ENCODE measurements at places on chromosomes 3 and 15.
A peak's percentile ranks its signal among the peaks of the same experiment; 100 is the strongest.

- DNase-seq = no peak
These were observed 4.2 kb downstream of the RAP2B start for GRCh38 chr3:153166206-153166605.

- no peak for DNase-seq
These were observed 55.4 kb downstream of the BFSP2 start for GRCh38 chr3:133455281-133455680.

GRCh38 chr3:181851063-181851462, 139.3 kb downstream of the SOX2 start:
- no peak for DNase-seq

GRCh38 chr15:67746450-67746849, 78.9 kb upstream of the SKOR1 start:
- DNase-seq = no peak

DNA sequence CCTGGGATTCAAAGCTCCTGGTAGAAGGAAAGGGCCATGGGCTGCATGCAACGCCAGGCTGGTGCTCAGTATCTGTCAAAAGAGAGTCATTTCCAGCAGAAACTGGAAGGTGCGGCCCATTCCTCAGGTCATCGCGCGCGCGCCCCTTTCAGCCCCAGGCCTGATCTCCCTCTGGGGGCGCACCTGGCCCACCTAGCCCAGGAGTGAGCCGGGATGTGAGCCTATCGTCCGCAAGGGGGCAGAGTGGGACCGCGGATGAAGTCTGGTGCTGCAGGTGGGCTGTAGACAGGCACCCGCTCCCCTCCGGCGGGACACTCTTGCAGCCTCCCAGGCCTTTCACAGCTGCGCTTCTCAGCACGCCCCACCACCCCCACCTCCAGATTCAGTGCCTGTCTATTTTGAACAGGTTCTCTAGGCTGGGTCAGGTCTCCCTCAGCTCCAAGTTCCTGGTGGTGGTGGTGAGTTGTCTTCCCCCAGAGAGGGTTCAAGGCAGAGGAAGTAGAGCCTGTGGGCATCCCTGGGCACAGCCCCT, 5.8 kb upstream of the RPL29 start:
- peak; percentile 56 for DNase-seq

- DNase-seq = no peak
These were observed 22.2 kb upstream of the GOLIM4 start for GRCh38 chr3:168117853-168118313.

GRCh38 chr15:90305932-90306331, 40.5 kb downstream of the NGRN start:
- no peak for DNase-seq

DNA sequence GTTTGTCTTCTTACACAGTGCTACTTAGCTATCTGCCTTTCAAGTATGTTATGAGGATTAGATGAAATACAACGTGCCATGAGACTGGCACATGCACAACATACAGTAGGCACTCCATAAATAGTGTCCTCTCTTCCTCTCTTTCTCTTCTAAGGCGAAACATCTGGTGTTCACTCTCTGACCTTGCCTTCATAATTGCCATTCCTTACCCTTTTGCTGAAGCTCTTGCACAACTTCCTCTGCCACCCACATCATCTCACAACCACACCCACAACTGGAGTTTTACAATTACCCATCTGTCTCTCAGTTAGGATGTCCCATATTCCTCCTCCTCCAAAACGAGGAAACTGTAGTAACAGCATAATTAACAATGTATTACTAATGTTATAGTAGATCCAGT, 26.4 kb upstream of the ACP3 start:
- DNase-seq = no peak

GRCh38 chr3:45225465-45226205, 452 bp downstream of the TMEM158 start:
- DNase-seq = no peak

- DNase-seq = no peak
These were observed 26.5 kb upstream of the P2RY12 start for GRCh38 chr3:151410891-151411559.

DNA sequence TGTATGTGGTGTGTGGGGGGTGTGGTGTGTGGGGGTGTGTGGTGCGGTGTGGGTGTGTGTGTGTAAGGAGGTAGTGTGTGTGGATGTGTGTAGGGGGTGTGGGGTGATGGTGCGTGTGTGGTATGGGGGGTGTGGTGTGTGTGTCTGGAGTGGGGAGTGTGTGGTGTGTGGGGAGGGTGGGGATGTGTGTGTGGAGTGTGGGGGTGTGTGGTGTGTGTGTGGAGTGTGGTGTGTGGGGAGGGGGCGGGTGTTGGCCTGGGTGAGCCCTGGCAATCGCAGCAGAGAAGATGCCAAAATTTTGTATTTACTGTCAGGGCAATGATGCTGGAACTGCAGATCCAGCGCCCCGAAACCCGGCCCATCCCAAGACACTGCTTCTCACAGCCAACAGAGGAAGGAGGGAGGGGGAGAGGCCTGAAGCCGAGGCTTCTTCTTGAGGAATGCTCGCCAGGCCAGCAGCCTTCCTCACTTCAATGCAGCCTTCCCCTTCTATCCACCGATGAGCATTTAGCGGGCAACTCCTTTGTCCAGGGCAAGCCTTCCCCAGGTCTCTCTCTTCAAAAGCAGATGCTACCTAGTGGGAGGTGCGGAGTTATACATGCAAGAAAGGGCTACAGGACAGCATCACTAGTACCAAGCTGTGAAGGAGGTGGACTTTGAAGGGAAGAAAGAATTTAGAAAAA, 11.9 kb upstream of the SRP14 start:
- DNase-seq = peak; percentile 15

DNA sequence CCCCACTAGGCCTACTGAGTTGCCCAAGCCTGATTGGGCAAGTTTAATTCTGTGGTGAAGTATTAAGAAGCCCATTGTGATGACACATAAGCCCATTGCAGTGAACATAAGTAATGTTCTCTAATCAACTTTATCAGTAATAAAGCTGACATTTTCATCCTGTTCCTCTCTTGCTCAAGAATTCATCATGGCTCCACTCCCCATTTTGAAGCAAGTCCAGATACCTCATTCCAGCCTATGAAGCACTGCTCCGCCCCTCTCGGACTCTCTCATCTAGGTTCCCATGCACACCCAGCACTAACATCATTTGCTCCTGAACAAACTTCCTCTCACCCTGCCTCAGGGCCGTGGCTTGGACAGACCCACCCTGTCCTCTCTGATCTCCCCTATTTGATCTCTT, 10.5 kb downstream of the SHF start:
- DNase-seq = no peak

- DNase-seq = no peak
These were observed 437.8 kb upstream of the AZI2 start for GRCh38 chr3:28786446-28786845.

GRCh38 chr3:81955878-81956277, 194.4 kb upstream of the GBE1 start:
- no peak for DNase-seq

- no peak for DNase-seq
These were observed 323.0 kb upstream of the UMPS start for GRCh38 chr3:124407260-124407659.

- no peak for DNase-seq
These were observed 1.9 kb upstream of the RAB43 start for GRCh38 chr3:129123314-129124060.

- DNase-seq = no peak
These were observed 55.1 kb downstream of the DNAJB8 start for GRCh38 chr3:128411574-128412064.

DNA sequence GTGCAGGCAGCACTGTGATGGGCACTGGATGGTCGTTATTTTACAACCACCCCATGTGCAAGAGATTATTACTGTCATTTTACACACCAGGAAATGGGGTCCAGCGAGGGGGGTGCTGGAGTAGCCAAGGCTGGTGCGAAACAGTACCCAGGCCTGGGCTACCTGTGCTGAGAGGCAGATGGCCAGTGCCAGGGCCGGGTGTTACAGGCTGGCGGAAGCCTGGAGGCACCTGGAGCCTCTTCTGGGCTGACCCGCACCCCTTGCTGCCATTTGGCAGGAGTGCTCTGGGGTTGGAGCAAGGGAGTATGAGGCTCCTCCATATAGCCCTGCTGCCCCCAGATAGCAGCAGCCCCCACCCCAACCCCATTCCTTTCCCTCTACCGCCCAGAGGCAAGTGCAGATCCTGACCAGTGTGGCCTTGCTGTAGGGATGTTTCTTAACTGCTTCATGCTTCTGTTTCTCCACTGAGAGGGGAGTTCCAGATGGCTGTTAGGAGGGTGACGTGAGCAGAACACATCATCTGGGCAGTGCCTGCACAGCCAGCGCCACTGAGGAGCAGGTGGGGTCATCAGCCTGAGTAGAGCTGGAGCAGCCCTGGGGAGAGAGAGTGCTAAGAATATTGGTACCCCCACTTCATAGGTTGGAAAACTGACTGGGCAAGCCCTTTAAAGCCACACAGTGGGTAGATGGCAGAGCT, 15.3 kb downstream of the SNX33 start:
- no peak for DNase-seq

DNA sequence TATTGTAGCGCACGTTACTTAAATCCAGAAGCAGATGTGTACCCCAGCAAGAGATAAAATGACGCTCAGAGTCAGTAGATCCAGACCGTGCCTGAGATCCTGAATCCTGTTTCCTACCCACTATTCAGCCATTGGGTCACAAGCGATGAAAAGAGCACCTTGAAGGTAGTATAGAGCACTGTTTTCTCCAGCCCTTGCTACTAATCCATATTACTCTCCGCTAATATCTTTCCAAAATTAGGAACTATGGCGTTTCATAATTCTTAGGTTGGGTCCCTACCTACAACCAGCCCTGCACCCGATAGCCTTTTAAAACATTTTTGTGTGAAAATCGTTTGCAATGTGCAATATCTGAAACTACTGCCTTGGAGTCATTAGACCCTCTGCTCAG, 596 bp downstream of the BTD start:
- no peak for DNase-seq

DNA sequence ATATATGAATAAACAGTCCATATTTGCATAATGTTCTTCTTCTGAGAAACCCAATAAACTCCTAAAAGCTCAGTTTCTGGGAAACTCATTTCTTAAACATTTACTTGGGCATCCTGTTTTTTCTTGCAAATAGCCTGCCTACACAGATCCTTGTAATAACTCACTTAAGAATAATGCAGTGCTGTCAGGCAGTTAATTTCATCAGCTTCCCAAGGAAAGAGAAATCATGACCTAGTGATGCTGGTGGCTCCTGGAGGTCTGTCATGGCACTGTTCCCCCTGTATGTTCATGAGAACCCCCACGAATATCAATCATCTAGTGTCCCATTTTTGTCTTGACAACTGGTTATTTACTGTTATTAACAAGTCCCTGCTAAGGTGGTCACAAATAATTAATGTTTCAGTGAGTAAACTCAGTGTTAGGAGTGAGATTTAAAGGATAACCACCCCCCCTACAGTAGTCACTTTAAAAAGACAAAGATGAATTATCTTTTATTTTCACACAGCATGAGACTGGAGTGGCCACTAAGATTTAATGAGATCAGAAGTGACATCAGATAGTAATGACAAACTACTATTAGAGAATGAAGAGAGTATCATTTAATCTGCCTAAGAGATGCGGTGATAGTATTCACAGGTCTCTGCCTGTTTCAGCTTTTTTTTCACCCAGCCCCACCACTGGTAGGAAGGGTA, 279.5 kb upstream of the NECTIN3 start:
- DNase-seq = no peak

GRCh38 chr3:171936191-171936841, 93.2 kb downstream of the TMEM212 start:
- no peak for DNase-seq

DNA sequence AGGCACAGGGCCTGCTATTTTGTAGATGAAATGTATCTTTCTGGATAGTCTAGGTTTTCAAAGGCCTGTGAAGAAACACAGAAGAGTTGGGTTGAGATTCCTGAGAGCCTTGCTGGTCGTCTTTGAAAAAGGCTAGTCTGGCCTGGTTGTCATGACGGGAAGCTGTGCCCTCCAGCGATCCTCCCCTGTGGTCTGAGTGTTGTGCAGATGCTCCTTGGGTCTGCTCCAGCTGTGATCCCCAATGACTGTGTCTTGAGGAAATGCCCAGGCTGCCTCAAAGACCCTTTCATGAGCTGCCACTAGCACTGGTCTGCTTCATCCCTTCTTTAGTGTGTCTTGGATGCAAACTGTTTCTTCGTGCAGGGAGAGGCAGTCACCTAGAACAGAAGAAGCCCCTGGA, 111.0 kb upstream of the SYNPR start:
- no peak for DNase-seq

DNA sequence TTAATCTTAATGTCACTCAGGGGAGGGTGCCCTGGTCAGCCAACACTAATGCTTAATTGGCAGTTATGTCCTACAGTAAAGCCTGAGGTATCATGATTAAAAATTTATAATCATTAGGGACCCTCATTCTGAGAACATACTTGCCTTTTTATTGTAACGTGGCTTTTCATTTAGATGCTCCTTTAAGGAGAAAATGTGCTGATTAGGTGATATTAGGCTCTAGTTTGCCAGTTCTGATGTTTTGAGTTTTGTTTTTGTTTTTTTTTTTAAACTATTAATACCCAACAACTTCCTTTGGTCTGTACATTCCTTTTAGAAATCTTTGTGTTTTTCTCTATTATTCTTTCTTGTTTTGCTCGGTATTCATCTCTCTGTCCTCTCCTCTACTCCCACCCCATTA, 10.3 kb downstream of the GTF2E1 start:
- DNase-seq = no peak

DNA sequence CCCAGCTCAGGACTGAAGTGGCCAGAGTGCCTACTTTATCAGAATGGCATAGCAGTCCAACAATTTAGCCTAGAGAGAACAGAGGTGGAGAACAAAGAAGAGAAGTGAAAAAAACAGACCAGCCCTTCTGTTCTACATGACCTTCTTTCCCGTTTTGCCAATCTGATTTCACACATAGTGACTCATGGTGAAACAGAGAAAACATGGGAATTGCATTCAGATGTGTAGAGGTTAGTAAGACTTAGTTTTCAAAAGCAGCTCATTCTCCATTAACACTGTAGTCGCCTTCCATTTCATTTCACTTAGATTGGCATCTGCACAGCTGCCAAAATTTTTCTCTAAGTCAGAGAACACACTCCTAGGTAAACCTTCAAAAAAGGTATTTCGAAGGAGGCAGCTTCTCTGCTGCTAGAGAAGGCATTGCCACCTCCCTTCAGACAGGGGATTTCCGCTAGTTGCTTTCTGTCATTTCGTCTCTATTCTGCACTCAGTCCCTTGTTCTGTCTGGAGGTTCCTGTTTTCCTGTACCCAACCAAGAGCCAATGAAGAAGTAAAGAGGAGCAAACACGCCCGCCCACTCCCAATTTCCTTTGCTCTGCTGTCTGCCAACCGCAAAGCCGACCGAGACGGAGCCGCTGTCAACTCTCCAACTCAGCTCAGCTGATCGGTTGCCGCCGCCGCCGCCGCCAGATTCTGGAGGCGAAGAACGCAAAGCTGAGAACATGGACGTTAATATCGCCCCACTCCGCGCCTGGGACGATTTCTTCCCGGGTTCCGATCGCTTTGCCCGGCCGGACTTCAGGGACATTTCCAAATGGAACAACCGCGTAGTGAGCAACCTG, at the start of gene ARL6IP5:
ARL6IP5 (plus strand) TSS at position 612 of the 842 bp plus-strand sequence; CDS start at position 723, 111 bp downstream.
- DNase-seq = peak; percentile 89

GRCh38 chr3:172914854-172915253, 164.3 kb downstream of the ECT2 start:
- no peak for DNase-seq

DNA sequence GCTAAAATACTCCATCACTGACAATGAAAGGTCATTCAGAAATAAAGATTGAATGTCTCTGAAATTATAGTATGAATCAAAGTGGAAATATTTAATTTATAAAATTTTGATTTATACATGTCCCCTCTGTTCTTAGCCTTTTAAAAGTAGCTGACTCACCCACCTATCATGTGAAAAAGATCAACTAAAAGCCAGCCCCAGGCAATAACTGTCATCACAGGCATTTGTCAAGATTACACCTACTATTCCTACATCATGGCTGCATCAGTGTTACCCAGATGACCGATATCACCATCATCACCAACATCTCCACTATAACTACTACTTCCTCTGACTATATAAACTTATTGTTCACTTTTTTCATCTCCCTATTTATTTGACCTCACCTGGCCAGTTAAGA, 14.3 kb upstream of the PIK3R4 start:
- no peak for DNase-seq

Data from breast epithelium (tissue), 4 donors.